ENCODE measurements at places on chromosomes 2 and 18.
A peak's percentile ranks its signal among the peaks of the same experiment; 100 is the strongest.

DNA sequence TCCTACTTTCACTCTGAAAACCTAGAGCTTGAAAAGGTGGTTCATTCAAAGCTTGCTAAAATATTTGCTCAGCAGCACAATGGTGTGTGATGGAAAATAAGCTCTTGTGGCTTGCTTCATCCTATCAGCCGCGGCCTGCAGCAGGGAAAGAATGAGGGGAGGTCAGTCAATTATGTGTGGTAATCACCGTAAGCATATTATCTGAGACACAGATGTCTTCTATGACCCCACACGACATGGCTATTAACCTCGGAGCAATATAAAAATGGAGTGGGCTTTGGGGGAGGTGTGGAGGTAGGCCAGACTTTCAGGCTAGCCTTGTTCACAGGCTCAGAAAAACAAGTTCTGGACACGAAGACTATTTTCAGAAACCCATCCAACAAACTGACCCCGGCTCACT lies 98.4 kb upstream of the SIX3 start:
- no peak for DNase-seq

GRCh38 chr2:204072443-204073324 lies 136.1 kb downstream of the ICOS start:
- DNase-seq: peak; percentile 23

DNA sequence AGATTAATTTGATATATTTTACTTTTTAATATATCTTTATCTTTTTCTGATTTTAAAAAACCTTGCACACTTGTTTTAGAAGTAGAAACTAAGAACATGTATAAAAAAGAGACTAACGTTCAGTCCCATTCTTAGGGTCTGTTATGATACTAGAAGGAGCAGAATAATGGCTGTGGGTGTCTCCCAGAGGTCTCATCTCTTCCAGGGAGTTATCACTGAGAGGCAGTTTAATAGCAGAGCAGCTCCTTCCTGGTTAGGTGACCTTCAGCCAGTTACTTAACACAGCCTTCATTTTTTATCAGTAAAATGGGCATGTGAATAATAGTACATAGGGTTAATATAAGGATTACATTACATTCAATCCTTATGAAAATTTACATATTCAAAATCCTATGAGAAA lies 40.6 kb downstream of the FBXO48 start:
- DNase-seq: no peak

DNA sequence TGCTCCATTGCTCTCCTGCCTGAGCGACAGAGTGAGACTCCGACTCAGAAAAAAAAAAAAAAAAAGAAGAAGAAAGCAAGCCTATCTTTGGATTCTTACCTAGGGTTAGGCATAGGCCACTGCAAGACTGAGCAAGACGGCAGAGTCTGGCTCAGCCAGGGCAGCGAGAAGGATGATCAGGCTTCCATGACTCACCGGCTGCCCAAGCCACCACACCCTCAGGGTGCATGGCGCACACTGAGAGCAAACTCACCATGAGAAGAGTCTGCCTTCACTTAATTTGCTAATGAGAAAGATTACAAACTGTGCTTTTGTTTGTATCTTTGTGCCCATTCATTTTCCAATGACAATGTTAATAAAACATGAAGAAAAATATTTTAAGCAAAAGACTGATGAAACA lies 8.2 kb downstream of the FAM110C start:
- no peak for DNase-seq

GRCh38 chr2:54388076-54388475 lies 68.1 kb upstream of the SPTBN1 start:
- no peak for DNase-seq

DNA sequence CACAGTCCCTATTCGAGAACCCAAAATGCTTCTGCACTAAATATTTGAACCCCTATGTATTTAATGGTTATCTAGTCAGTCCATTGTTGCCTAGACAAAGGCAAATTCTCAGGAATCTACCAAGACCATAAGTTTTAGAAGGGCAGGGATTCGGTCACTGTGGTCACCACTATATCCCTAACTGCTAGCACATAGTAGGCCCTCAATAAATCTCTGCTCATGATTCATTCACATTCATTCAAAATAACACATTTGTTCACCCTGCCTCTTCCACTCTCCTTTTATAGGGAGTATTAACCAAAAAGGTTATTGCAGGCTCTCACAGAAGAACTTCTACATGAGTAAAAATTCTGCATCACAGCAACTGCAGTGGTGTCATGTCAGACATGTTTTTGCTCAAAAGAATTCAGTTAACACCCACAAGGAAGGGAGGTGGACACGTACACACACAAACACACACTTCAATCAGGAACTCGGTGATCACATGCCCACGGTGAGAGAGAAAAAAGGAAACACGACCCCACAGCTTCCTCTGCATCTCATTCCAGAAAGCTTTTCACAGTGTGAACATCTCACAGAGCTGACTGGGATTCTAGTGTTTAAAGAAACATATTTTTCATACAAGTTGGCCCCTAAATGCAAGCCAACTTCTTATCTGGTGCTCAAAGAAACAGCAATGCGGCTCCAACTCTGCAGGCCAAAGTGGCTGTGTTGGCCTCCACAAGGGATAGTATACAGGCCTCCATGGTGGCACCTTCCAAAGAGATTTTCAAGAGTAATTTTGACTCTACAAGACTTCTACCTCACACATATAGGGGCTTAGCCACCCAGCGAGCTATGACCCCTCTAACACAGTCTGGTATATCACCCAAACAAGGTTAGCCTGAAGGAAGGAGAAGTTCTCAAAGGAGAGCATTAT lies 98.0 kb downstream of the ANKRD44 start:
- DNase-seq: no peak

- no peak for DNase-seq
These were observed 278.3 kb downstream of the MYCN start for GRCh38 chr2:16218625-16219024.

DNA sequence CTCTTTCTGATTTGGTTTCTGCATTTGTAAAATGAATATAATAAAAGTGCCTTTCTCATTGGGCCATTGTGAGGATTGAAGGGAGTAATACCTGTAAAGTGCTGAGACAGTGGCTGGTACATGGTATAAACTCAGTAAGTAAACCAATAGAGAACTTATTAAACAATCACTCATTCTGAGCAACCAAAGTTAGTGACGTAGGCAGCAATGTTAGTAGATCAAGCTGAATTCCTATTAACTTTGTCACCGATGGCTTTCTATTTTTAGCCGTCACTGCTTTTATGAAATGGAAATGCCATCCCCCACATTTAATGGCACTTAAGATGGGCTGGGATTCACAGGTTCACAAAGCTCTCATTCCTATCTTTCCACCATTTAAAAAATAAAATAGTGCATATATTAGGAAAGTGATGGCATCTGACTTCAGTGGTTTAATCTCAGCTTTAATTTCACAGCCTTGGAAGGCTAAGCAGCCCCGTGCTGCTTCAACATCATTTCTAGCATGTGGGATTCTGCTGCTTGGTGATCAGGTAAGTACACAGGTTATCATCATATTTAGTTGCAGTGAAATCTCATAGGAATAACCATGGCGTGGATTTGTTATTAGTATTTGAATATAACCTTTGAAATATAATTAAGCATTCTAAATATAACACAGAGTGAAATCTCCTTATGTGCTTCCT lies 17.6 kb upstream of the PPP4R1 start:
- DNase-seq: no peak

DNA sequence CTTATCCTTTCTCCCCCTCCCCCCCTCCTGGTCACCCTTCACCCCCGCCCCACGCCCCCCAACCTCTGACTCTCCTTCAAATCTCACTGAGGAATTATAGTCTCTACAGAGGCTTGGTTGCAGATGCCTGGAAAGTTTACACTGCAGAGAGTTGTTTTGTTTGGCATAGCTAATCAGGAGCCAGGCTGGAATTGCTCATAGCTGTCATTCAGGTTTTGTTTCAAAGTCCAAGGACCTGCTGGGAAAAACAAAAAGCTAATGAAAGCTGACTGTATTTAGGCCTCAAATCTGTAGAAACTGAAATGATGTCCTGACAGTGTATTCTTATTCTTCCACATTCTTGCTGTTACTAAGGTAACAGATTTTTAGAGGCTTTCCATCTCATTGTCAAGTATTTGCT lies 22.6 kb downstream of the GREB1L start:
- no peak for DNase-seq

- no peak for DNase-seq
These were observed 97.7 kb downstream of the TMEM17 start for GRCh38 chr2:62408241-62408677.

DNA sequence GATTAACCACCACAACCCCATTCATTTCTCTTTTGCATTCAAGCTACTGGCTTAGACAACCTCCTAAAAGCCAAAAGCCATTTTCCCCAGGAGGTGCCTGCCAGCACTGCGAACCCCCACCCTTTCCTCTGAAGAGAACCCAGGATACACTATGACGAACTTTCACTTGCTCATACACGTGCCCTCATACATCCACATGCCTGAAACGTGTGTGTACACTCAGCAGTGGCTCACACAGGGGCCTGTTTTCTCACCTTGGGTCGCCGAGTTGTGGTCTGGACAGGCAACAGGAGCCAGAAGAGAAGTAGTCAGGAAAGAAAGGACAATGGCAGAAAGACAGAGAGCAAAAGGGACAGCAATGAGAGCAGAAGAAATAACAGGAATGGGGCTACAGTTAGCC lies 7.4 kb downstream of the DCTN1 start:
- DNase-seq: no peak

All from stimulated activated CD8-positive, alpha-beta memory T cell treated with anti-CD3 and anti-CD28 coated beads, Interleukin-7, amount 100 ng/mL, for 1 hour (primary cell).